ENCODE measurements at places on chromosomes 6 and 20.

GRCh38 chr6:15526212-15526701 lies 136.6 kb downstream of the DTNBP1 start:
- DNase-seq, result no peak

- no peak for DNase-seq
Measured at GRCh38 chr6:2433266-2433665, 187.9 kb upstream of the GMDS start.

DNA sequence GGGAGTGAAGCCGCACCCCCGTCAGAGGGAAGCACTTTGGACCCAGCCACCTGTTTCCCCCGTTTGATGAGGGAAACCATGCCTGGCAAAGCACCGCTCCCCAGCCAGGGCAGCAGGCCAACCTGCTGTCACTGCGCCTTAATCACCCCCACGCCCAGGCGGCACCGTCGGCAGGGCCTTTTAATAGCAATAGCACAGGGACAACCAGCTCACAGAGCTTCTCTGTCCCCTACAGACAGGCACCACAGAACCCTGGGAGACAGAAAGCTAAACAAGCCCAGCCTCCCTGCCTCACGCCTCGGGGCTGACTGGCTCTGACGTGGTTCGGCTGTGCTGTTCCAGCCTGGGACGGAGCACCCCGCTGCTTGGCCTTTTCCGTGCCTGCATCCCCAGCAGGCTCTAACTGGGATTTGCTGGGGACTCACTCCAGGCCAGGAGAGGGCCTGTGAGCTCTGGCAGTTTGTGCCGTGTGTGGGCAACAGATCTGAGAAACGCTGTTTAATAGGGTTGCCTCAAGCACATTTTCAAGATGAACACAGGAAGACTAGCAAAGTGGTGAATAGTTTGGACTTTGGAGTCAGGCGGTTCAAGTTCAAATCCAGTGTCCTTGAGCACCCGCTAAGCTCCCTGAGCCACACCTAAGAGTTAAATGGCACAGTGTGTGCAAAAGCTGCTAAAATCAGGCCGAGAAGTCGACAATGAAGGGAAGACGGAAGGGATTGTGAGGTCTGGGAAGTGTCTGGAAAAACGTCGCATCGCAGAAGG lies 223.8 kb downstream of the NRN1 start:
- DNase-seq, result peak; percentile 84

GRCh38 chr20:63212792-63213191 lies 3.1 kb downstream of the YTHDF1 start:
- DNase-seq, result no peak

GRCh38 chr6:227812-228338 lies 64.4 kb upstream of the DUSP22 start:
- DNase-seq, result no peak

DNA sequence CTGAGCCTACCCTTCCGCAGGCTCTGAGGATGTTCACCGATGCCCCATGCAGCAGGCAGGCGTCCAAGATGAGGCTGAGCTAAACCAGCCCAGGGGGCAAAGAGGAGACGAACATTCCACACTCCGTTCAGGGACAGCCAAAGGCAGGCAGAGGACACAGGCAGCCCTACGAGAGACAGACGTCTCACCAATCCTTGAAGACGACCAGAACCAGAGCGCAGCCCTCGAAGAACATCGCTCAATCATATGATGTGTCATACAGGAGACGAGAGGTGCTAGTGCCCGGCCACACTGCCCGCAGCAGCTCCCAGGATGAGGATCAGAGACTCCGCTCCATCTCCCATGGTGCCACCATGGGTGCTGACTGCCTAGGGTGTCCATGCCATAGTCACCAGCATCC lies 35.6 kb upstream of the TMEM181 start:
- DNase-seq, result no peak

DNA sequence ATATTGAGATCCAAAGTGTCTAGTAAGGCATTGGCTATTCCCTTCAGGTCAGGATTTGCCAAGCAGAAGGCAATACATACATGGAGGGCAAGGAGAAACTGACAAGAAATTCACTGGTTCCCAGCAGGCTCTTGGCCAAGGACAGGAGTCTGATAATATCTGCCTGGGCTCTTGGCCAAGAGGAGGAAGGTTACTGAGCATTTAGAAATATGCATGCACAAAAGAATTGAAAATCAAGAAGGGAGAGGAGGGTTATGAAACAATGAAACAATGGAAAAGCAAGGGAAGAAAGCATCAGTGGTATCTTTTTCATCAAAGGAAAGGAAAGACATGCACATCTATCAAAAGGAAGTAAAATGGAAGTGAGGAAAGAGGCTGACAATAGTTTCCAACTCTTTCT lies 42.4 kb downstream of the ARHGAP18 start:
- no peak for DNase-seq

DNA sequence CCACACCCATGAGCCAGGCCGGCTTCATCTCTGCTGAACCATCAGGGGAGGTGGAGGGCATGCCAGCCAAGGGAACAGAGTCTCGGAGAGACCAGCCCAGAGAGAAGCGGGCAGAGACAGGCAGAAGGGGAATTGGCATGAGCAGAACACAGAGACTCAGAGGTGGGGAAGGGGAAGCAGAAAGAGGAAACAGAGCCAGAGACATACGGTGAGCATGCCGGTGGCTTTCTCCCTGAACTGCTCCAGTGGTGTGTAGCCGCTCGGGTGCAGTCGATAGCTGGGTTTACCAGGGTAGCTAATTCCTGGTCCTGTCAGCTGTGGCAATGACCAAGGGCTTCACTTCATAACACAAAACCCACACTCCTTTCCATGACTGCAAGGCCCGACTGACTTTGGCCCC lies 83.6 kb upstream of the CCDC167 start:
- no peak for DNase-seq

- no peak for DNase-seq
Measured at GRCh38 chr6:146914489-146915483, 289.4 kb upstream of the STXBP5 start.

- DNase-seq, result no peak
Measured at GRCh38 chr20:23103284-23104018, 17.3 kb upstream of the CD93 start.

DNA sequence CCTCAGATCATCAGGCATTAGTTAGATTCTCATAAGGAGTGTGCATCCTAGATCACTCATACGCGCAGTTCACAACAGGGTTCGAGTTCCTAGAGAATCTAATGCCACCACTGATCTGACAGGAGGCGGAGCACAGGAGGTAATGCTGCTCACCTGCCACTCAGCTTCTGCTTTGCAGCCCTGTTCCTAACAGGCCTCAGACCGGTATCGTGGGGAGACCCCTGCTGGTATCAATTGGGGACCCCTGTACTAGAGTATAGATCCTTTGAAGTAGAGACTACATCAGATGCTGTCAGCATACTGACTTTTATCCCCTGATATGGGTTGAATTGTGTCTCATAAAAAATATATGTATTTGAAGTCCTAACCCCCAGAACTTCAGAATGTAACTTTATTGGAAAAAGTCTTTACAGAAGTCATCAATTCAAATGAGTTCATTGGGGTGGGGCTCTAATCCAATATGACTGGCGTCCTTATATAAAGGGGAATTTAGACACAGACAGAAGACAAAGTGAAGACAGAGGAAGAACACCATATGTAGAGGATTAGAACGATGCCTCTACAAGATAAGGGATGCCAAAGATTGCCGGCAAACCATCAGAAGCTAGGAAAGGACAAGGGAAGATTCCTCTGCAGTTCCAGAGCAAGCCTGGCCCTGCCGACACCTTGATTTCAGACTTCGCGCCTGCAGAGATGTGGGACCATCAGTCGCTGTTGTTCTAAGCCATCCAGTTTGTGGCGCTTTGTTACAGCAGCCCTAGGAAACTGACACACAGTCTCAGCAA lies 104.4 kb upstream of the BTBD3 start:
- DNase-seq, result no peak

DNA sequence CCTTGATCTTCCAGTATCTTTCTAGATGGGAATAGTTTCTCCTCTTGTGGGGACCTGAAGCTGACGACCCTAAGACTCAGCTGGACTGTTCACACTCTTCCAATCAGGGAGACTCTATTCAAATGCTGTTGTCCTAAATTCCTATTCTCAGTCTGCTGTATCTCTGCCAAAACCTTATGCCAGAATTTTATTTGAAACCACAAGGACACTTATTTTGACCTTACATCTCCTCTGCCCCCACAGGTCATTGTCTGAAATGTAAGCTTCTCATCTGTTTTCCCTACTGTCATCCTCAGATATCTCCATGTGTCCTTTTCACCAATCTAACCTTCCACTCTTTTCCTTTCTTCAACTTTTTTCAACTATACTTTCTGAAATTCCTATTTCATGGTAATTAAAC lies 289.5 kb upstream of the SGK1 start:
- DNase-seq, result no peak

- DNase-seq, result no peak
Measured at GRCh38 chr6:56953597-56954402, 1.1 kb upstream of the BEND6 start.

DNA sequence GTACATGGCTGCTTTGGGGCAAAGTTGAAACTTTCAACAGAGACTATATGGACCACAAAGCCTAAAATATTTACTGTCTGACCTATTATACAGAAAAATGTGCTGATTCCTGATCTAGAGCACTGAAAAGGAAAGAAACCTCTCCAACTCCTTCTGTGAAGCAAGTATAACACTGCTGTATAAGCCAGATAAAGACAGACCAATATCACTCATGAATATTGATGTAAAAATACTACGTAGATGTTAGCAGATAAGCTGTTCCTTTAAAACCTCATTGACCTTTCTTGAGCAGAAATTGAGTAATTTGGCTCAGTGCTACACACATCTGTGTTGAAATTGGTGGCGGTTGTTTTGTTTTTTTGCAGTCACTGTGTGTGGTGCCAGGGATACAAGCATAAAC lies 69.9 kb upstream of the HDAC2 start:
- no peak for DNase-seq

DNA sequence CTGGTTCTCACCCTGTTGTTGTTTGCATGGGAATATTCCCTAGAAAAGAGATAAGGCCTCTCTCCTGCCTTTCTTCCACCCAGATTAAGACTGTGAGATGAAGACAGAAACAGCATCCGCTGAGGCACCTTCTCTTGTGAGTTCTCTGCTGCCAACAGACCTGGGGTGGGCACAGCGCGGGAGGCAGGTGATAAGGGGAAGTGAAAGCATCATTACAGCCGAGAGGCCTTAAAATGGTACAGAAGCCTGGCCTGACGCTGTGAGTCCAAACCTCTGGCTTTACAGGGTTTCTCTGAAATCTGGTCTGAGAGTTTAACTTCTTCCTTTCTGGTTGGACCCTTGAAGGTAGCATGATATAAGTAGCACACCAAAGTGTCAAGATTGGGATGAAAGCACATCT lies 21.0 kb upstream of the IYD start:
- DNase-seq, result no peak

GRCh38 chr6:3751077-3751729 lies at the start of gene PXDC1:
PXDC1 (minus strand) TSS chr6:3751713; CDS start chr6:3751531, 182 bp downstream.
- no peak for DNase-seq

GRCh38 chr20:59042151-59042795 lies at the start of gene PRELID3B:
PRELID3B (minus strand) TSS chr20:59042786; CDS start chr20:59042730, 56 bp downstream.
- no peak for DNase-seq

GRCh38 chr6:153949616-153950015 lies 89.4 kb upstream of the OPRM1 start:
- no peak for DNase-seq

DNA sequence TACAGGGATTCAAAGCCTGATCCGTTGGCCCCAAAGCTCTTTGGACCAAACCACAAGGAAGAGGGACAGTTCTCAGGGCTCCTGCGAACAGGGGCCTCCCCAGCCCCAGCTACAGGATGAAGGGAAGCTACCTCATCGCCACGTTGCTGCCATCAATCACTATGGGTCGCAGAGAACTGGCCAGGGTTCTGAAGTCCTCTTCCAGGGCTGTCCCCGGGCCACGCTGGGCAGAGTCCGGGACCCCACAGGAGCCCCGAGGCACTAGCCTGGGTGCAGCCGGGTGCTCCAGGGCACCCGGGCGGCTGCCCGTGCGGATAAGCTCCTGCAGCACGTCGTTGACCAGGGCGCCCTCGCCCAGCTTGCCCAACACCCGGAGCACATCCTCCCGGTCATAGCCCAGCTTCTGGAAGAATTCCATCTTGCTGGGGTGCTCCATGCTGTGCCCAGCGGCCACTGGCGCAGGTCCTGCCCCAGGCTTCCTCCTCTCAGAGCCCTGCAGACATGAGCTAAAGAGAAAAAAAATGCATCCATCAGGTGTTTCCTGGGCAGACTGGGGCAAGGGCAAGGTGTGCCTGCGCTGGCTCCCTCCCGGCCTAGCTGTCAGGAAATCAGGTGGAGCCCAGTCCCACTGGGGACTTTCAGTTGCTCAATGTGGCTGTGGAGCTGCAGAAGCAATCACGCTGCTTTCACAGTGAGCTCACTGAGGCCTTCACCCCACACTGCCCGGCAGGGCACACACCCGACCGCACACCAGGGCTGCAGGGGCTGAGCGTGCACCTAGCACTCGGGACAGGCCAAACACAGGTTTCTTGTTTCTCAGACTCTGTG lies 10.5 kb downstream of the ZC3H12D start:
- no peak for DNase-seq

GRCh38 chr20:59004763-59005522 lies 2.1 kb downstream of the CTSZ start:
- DNase-seq, result no peak

DNA sequence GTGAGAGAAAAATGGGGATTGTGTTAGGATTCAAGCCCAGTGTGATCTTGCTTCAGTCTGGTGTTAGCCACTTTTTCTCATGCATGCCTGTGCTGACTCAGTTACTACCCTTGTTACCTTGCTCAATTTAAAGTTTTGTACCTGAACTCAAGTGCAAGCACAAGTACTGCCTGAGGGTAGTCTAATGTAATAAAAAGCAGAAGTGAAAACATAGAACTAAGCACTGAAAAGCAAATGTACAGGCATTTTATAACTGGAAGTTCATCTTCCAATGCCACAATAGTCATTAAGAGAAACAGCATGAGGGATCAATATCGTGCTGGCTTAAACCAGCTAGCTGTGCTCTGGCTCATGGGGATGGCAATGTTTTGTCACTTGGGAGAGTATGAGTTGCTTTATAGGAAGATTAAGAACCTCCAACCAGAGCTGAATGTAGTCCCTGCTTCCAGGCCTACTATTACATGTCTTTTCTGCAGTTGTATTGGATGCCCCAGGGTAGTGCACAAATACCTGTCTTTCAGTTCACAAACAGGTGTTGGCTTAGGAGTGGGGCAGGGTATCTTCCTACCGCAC lies 48.7 kb downstream of the SLC35F1 start:
- DNase-seq, result no peak

GRCh38 chr20:13546497-13547131 lies 92.1 kb downstream of the TASP1 start:
- DNase-seq, result peak; percentile 71

- no peak for DNase-seq
Measured at GRCh38 chr6:152099446-152100182, 292.1 kb downstream of the ESR1 start.

All from NCI-H2081 (cell line).